A673 (cell line): ENCODE measurements at places on chromosomes 11 and 22. TPM values are rescaled to one million over a fixed set of nuclear protein-coding genes. Genes with fewer than 3 reads are reported as not detected.

DNA sequence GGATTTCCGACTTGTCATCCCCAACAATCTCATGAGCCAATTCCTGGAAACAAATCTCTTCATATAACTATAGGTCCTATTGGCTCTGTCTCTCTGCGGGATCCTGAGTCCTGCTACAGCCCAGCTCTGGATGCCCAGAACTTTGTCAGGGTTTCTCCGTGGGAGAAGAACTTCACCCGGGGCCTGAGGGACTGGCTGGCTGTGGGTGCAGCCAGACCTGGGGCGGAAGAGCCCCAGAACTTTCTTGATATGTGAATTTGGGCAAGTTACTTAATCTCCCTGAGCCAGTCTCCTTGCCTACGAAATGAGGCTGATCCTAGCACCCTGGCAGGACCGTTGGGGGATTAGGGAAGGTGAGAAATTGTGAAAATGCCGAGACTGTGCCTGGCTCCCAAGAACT lies 6.6 kb upstream of the TRIM29 start:
- H3K4me1 ChIP-seq, result no peaks in the 10 kb centered on the region
- H3K36me3 ChIP-seq, result no peaks in the 10 kb centered on the region
- no peak for DNase-seq
- no peak overlapping the region for H3K4me3 ChIP-seq

Gene PACSIN2
- 51.8 and 57.2 TPM in 2 replicates for total RNA-seq

GRCh38 chr11:71156301-71156700 lies 96.1 kb downstream of the SHANK2 start:
- peaks cover 4% of the 10 kb centered on the region for H3K27me3 ChIP-seq
- no peaks in the 10 kb centered on the region for H3K4me1 ChIP-seq
- no peak overlapping the region for H3K27ac ChIP-seq
- H3K36me3 ChIP-seq, result no peaks in the 10 kb centered on the region
- DNase-seq, result no peak
- no peak overlapping the region for H3K4me3 ChIP-seq

- no peak within 1 kb of the TSS for H3K4me3 ChIP-seq
- no peaks in the 10 kb centered on the region for H3K4me1 ChIP-seq
- DNase-seq, result no peak
- no peak within 1 kb of the TSS for H3K27ac ChIP-seq
These were observed at the start of gene OR52A1 for GRCh38 chr11:5154657-5155056. OR52A1 (minus strand) TSS chr11:5154757; CDS start chr11:5152369, 2,388 bp downstream.

- H3K4me1 ChIP-seq, result no peaks in the 10 kb centered on the region
- DNase-seq, result no peak
- H3K36me3 ChIP-seq, result no peaks in the 10 kb centered on the region
- H3K27me3 ChIP-seq, result no peaks in the 10 kb centered on the region
These were observed 12.9 kb upstream of the JHY start for GRCh38 chr11:122869622-122870021.

DNA sequence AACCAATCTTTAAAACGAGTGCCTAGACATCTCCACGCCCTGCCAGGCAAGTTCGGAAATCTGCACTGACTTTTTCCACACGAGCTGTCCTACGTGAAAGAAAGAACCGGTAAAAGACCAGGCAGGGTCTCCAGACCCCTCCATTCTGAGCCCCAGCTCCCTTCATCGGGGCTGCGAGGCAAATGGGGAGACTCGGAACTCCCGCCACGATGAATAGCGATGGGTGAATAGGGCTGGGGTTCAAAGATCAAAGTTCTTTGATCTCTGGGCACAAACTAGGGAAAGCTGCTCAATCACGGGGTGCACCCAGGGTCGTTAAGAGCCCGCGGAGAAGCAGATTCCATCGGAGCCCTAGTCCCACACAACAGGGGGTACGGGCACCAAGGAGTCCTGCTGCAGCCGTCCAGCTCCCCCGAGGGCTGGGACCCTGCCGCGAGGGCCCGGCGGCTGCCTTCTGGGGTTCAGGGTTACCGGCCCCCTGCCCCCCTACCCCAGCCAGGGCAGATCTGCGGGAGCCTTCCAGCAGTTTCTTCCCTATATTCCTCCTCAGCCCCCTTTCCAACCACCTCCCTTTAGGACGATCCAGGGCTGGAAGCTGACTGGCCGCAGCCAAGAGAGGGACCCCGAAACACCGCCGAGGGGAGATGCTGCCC lies 1.1 kb downstream of the LRP4 start:
- H3K4me1 ChIP-seq, result peaks cover 42% of the 10 kb centered on the region
- peak overlapping the region; percentile 71 for H3K4me3 ChIP-seq
- no peak for DNase-seq
- no peaks in the 10 kb centered on the region for H3K36me3 ChIP-seq

- peaks cover 16% of the 10 kb centered on the region for H3K27me3 ChIP-seq
- DNase-seq, result no peak
- H3K4me3 ChIP-seq, result no peak overlapping the region
- no peaks in the 10 kb centered on the region for H3K36me3 ChIP-seq
- H3K4me1 ChIP-seq, result no peaks in the 10 kb centered on the region
These were observed 111.3 kb downstream of the TENM4 start for GRCh38 chr11:79329561-79329960.

Gene RASL10A
- 0.68 TPM in 1 of 2 replicates, not detected in the other for total RNA-seq

Gene TCN2
- 7.3 and 9.8 TPM in 2 replicates for total RNA-seq

Gene DEFB131B
- not detected in 2 replicates for total RNA-seq

GRCh38 chr11:62774407-62774806 lies 3.2 kb downstream of the TAF6L start:
- H3K27ac ChIP-seq, result no peak overlapping the region
- H3K4me1 ChIP-seq, result peaks cover 21% of the 10 kb centered on the region
- H3K4me3 ChIP-seq, result no peak overlapping the region
- H3K27me3 ChIP-seq, result no peaks in the 10 kb centered on the region
- DNase-seq, result no peak

Gene MMP10
- total RNA-seq, result 4.0 TPM in 2 replicates

Gene TRPM5
- not detected in 2 replicates for total RNA-seq

DNA sequence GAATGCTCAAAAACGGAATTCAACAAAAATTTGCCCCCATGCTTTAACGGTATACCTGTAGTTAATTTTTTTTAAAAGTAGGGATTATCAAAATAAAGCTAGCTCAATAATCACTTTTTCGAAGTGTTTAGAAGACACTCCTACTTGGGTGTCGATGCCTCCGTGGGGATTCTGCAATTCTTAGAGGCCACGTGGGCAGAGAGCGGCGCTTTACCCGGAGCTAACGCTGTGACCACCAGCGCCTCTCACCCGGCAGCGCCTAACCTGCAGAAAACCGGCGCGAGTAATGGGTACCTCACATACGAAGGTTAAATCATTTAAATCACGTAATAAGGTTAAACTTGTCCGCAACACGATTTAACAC lies 583 bp downstream of the TAF1D start:
- peak overlapping the region; percentile 64 for H3K4me3 ChIP-seq
- H3K27ac ChIP-seq, result peak overlapping the region; percentile 92
- peaks cover 62% of the 10 kb centered on the region for H3K36me3 ChIP-seq
- H3K27me3 ChIP-seq, result no peaks in the 10 kb centered on the region
- DNase-seq, result peak; percentile 87

GRCh38 chr11:123707206-123707605 lies 34.3 kb downstream of the ZNF202 start:
- H3K4me1 ChIP-seq, result peaks cover 5% of the 10 kb centered on the region
- no peak for DNase-seq
- no peaks in the 10 kb centered on the region for H3K27me3 ChIP-seq
- H3K4me3 ChIP-seq, result no peak overlapping the region

- DNase-seq, result peak; percentile 67
- no peaks in the 10 kb centered on the region for H3K36me3 ChIP-seq
- peaks cover 18% of the 10 kb centered on the region for H3K4me1 ChIP-seq
- no peak overlapping the region for H3K4me3 ChIP-seq
- H3K27me3 ChIP-seq, result no peaks in the 10 kb centered on the region
- H3K27ac ChIP-seq, result peak overlapping the region; percentile 26
These were observed 897.7 kb downstream of the KCNA4 start for GRCh38 chr11:29119116-29119515.

Gene FXYD2
- not detected in 2 replicates for total RNA-seq

DNA sequence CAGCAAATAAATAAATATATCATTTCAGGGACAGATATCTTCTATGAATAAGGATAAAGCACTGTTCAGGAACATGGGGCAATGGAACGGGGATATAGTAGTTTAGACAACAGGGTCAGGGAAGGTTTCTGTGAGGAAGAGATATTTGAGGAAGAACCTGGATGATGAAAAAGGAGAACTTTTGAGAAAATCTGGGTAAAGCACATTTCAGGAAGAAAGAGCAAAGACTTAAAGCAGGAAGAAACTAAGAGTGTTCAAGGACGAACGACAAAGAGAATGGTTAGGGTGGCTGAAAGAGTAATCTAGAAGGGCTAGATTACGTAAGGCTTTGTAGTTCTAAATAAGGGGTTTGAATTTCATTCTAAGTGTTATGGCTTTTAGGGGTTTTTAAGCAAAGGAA lies 12.7 kb downstream of the DDI1 start:
- no peak for DNase-seq
- H3K4me1 ChIP-seq, result no peaks in the 10 kb centered on the region
- H3K27me3 ChIP-seq, result no peaks in the 10 kb centered on the region
- no peak overlapping the region for H3K27ac ChIP-seq
- H3K36me3 ChIP-seq, result no peaks in the 10 kb centered on the region

DNA sequence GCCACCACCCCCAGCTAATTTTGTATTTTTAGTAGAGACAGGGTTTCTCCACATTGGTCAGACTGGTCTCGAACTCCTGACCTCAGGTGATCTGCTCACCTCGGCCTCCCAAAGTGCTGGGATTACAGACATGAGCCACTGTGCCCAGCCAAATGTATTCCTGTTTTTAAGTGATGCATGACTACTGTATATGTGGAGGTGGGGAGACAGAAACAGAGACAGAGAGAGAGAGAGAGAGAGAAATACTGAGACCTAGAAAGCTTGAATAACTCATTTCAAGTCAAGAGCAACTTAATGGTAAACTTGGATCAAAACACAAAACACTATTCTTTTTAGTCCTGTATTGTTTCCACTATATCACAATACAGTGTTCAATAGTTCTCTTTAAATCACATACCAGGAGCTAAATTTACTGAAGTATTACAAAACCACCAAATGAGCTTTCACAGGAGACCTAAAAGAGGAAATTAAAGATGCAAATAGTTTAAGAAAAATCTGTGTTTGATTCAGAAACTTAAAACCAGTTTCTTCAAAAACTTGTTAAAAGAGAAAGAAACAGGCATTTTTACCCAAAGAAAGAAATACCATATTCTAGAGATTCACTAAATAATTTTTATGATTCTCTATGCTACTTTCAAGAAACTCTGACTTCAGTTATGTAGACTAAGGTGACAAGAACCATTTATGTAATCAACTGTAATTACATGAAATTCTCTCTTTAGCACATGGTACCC lies 188.7 kb downstream of the ETS1 start:
- no peak overlapping the region for H3K27ac ChIP-seq
- H3K4me1 ChIP-seq, result no peaks in the 10 kb centered on the region
- H3K27me3 ChIP-seq, result peaks cover 11% of the 10 kb centered on the region
- H3K4me3 ChIP-seq, result no peak overlapping the region
- H3K36me3 ChIP-seq, result no peaks in the 10 kb centered on the region

GRCh38 chr11:36498721-36499120 lies 11.4 kb downstream of the TRAF6 start:
- no peak overlapping the region for H3K4me3 ChIP-seq
- no peak for DNase-seq
- peaks cover 69% of the 10 kb centered on the region for H3K36me3 ChIP-seq
- peaks cover 13% of the 10 kb centered on the region for H3K4me1 ChIP-seq

- no peaks in the 10 kb centered on the region for H3K4me1 ChIP-seq
- DNase-seq, result no peak
- no peaks in the 10 kb centered on the region for H3K27me3 ChIP-seq
- H3K4me3 ChIP-seq, result no peak overlapping the region
These were observed 48.2 kb upstream of the CCDC134 start for GRCh38 chr22:41752011-41752970.

Gene APOBEC3C
- total RNA-seq, result 12.9 and 13.0 TPM in 2 replicates

Gene C11orf65
- total RNA-seq, result 0.43 and 0.59 TPM in 2 replicates

- H3K4me1 ChIP-seq, result peaks cover 4% of the 10 kb centered on the region
- no peaks in the 10 kb centered on the region for H3K27me3 ChIP-seq
These were observed 35.1 kb downstream of the APOL1 start for GRCh38 chr22:36287881-36288515.

GRCh38 chr11:70568035-70568813 lies 169.9 kb downstream of the CTTN start:
- peak; percentile 58 for DNase-seq
- H3K27ac ChIP-seq, result peak overlapping the region; percentile 7
- peaks cover 4% of the 10 kb centered on the region for H3K4me1 ChIP-seq
- no peaks in the 10 kb centered on the region for H3K27me3 ChIP-seq
- H3K4me3 ChIP-seq, result peak overlapping the region; percentile 34

DNA sequence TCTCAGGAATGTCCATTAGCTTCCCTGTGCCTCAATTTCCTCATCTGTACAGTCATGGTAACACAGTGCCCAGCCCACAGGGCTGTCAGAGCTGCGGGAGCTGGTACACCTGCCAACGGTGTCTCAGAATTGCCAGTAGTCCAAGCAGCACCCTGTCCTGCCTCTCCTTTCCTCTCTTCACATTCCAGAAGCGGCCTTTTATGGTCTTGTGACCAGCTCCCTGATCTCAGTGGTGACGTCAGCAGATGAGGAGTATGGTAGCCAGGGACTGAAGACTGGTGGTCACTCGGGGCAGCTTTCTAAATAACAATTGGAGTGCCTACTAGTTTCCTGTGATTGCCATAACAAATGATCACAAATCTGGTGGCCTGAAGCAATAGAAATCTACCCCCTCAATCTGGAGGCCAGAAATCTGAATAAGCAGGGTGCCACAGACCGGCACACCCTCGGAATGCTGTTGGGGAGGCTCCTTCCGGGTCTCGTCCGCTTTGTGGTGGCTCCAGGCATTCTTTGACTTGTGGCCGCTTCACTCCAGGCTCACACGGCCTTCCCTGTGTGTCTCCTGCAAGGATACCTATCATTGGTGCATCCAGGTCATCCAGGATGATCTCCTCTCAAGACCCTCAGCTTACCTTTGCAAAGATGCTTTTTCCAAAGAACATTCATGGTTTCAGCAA lies 2.1 kb downstream of the FADD start:
- peak overlapping the region; percentile 93 for H3K27ac ChIP-seq
- H3K4me3 ChIP-seq, result peak overlapping the region; percentile 83
- DNase-seq, result no peak

- no peak overlapping the region for H3K4me3 ChIP-seq
- no peaks in the 10 kb centered on the region for H3K4me1 ChIP-seq
- H3K27ac ChIP-seq, result no peak overlapping the region
These were observed 17.9 kb downstream of the CLNS1A start for GRCh38 chr11:77619576-77620198.

Gene INCENP
- 232 and 233 TPM in 2 replicates for total RNA-seq

GRCh38 chr11:66367561-66368312 lies 3.8 kb downstream of the SLC29A2 start:
- no peak overlapping the region for H3K4me3 ChIP-seq
- no peaks in the 10 kb centered on the region for H3K27me3 ChIP-seq
- peaks cover 19% of the 10 kb centered on the region for H3K4me1 ChIP-seq
- H3K36me3 ChIP-seq, result peaks cover 68% of the 10 kb centered on the region
